ENCODE measurements at places on chromosomes 13 and 19.

- no peak for DNase-seq
These were observed 2.4 kb downstream of the MBOAT7 start for GRCh38 chr19:54186934-54187381.

GRCh38 chr13:95411428-95412040 lies 110.3 kb upstream of the ABCC4 start:
- DNase-seq: no peak

- DNase-seq: no peak
These were observed 322.0 kb downstream of the MZT1 start for GRCh38 chr13:72405441-72405840.

DNA sequence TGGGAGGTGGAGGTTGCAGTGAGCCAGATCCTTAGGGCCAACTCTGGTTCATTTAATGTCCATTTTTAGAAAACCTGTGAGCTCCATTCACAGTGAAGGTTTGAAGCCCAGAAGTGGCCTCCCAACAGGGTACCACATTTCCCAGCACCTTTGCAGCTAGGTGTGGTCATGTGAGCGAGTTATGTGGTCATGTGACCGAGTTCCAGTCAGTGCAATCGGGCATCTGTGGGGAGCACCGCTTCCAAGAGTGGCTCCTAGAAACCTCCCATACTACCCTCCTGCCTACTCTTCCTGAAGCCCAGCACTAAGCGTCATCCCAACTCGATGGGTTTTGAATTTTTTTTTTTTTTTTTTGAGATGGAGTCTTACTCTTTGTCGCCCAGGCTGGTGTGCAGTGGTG lies 663 bp upstream of the PLA2G4C start:
- DNase-seq: no peak

DNA sequence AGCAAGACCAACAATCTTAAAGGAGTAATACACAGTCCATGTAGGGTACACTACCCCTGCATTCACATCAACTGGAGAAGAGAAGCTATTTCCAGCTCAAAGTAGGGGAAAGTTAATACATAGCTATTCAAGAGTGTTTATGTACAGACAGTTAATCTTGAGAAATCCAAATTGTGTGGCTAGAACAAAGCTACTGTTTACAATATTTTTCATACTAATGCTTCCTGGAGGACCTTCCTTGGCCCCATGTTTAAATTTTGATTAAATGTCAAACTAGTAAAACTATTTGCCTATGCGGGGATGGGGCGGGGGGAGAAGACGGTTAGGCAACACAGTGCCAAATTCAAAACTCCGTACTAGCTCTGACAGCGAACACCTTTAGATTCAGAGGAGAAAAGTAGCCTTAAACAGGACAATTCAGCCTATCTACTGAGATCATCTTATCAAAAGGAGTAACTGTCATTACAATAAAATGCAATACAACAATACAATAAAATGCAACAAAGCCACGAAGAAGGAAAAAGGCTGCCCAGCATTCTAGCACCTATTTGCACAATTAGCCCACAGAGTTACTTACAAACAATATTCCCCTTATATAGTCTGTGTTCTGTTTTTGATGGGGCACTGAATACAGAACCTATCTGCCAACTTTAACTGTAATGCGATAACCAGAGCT lies 29.1 kb downstream of the BRD4 start:
- DNase-seq: no peak

- DNase-seq: no peak
These were observed 60.1 kb downstream of the IER2 start for GRCh38 chr19:13210339-13210775.

- DNase-seq: no peak
These were observed 203.6 kb downstream of the DCLK1 start for GRCh38 chr13:35927567-35928021.

DNA sequence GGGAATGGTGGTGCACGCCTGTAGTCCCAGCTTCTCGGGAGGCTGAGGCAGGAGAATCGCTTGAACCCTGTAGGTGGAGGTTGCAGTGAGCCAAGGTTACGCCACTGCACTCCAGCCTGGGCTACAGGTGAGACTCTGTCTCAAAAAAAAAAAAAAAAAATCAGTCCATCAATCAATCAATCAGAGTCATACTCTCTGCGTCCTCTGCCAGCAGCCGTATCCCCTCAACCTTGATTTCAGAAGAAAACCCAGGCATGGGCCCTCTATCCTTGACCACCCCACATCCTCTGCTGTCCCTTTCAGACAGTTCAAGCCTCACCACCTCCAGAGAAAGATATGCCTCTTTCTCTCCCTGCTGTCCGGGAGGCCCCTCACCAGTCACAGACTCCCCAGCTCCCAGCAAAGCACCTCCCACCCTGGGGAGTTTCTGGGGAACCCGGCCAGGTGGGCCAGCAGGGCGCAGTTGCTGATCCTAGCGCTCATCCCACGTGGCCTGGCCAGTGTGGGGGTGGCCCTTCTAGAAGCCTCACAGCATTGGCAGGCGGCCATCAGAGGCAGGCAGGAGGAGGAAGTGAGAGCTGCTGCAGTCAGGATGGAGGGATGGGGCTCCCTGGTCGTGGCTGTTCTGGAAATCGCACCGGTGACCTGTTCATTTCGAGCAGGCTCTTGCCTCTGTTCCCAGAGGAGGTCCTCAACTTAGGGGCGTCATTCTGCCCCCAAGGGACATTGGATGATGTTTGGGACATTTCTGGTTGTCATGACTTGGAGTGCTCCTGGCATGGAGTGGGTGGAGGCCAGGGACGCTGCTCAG lies 10.2 kb upstream of the JSRP1 start:
- no peak for DNase-seq

GRCh38 chr13:105541565-105541964 lies 993.9 kb downstream of the EFNB2 start:
- no peak for DNase-seq

GRCh38 chr19:2755448-2755705 lies 15.6 kb upstream of the SLC39A3 start:
- no peak for DNase-seq

Measured in stimulated activated CD4-positive, alpha-beta T cell treated with anti-CD3 and anti-CD28 coated beads, TNF-alpha, amount 100 ng/mL, for 48 hours (primary cell).